ENCODE measurements at places on chromosomes 2 and 18.

DNA sequence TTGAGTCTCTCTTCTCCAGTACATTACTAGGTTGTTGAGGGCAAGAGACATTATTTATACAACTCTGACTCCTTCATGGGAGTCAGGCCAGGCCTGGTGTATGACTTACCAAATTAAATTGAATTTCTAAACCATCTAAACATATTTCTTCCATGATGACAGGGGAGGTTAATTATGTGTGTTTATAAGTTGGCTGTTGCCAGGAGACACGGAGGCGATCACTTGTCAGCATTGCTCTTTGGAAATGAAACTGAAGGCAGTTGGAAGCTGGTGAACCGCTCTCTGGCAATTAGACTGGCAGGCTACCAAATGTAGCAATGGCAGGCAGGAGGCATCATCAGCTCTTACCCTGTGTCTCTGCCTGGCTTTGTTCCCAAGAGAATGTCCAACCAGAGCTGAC lies 241.4 kb downstream of the KCNS3 start:
- no peak for DNase-seq

DNA sequence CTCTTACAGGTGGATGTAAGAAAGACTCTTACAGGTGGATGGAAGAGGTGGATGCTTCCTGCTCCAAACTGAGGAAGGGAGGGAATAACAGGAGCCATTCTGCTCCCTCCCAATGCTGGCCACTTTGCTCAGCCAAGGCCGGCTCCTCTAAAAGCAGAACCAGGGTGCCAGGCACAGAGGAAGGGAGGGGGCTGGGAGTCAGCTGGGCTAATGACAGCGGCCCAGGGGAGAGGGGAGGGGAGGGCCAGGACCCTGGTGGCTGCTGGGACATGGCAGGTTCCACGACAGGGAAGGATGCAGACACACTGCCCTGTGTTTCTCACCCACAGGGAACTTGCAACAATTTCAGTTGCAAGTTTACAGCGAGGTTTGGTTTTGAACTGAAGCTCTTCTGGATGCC lies 173.4 kb downstream of the ANAPC1 start:
- no peak for DNase-seq

DNA sequence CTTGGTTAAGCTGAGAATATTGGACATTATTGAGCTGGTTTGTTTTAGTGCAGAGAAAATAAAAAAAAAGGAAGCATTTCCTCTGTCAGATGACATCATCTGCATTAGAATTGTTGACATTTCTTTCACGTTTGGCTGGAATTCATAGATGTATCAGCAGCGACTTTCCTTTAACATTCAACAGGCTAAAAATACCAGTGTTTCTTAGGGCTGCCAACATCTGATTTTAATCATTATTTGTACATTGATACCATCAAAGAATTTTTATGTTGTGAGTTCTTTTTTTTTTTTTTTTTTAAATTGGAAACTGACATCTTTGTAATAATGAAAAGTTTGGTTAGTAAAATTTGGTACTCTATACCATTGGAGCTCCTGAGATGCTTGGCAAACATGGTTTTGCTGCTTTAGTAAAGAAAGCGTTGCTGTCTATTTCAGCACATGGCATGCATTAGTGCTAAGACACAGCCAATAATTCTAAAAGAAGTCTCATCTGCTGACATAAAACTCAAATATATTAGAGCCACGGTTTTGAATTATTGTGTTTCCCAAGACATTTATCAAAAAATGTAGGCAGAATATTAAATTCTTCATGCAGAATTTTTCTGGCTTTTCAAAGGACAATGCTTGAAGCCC lies 33.6 kb downstream of the GTF2A1L start:
- no peak for DNase-seq

DNA sequence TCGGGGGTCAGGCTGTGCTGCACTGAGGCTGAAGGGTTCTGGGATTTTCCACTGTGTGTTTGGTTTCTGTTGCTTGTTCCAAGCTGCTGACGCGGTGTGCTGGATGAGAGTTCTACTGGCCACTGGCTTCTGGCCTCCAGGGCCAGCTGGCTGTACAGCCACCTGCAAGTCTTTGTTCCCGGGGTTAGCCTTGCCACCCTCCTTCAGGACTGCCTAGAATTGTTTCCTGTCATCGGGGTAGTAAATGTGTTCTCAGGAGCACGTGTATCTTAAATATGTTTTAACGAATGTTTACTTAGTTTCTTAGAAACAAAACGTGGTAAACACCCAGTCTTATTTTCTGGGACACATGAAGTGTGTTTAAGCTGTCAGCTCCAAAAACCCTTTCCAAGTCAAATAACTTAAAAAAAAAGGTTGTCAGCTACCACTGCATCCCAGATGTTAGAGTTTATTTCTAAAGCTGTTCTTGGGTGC lies 231.2 kb downstream of the AGAP1 start:
- DNase-seq = no peak

- DNase-seq = no peak
Measured at GRCh38 chr18:66156946-66157687, 406.3 kb downstream of the CDH7 start.

- no peak for DNase-seq
Measured at GRCh38 chr18:3402982-3403451, 47.0 kb upstream of the TGIF1 start.

All from memory B cell (primary cell).